Left forelimb (tissue), 1 donor: ENCODE measurements at places on chromosomes 1 and 21.

DNA sequence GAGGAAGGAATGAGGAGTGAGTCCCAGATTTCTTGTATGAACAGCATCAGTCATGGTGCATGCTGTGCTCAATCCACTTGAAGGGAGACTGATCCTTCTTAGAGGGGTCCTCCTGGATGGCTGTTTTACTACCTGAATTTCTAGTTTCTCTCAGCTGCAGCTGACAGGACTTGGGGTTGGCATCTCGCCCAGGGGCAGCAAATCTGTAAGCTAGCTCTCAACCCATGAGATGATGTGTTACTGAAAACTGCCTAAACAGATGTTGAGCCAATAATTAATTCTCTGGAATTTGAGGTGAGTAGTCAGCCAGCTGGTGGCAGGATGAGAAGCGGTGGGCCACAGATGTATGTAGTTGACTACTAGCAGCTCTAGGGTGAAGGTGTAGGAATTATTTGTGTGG lies 19.6 kb downstream of the BACH1 start:
- no peak for DNase-seq

GRCh38 chr1:119308130-119308700 lies 60.4 kb upstream of the HAO2 start:
- no peak for DNase-seq

- no peak for DNase-seq
Measured at GRCh38 chr1:114092186-114093062, 61.2 kb downstream of the SYT6 start.

DNA sequence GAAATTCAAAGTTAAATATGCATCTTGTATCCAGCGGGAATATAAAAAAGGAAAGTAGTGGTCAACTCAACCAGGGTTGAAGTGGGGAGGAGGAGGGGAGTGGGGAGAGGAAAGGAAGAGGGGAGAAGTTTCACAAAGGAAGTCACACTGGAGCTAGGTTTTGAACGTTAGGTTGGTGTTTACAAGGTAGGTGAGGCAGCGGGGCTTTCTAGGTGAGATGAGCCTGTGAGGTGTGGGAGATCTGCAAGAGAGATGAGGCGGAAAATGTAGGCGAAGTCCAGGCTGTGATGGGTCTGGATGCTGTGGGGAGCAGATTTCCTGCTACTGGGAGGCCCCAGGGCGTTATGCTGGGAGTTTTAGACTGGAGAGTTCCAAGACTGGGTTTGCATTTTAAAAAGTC lies 36.1 kb upstream of the IL20 start:
- DNase-seq = no peak

- DNase-seq = no peak
Measured at GRCh38 chr1:66271904-66272254, 262.1 kb upstream of the SGIP1 start.

- no peak for DNase-seq
Measured at GRCh38 chr1:94524531-94524930, 17.0 kb downstream of the F3 start.

GRCh38 chr1:27527223-27527889 lies 37.4 kb upstream of the WASF2 start:
- DNase-seq = peak; percentile 87

DNA sequence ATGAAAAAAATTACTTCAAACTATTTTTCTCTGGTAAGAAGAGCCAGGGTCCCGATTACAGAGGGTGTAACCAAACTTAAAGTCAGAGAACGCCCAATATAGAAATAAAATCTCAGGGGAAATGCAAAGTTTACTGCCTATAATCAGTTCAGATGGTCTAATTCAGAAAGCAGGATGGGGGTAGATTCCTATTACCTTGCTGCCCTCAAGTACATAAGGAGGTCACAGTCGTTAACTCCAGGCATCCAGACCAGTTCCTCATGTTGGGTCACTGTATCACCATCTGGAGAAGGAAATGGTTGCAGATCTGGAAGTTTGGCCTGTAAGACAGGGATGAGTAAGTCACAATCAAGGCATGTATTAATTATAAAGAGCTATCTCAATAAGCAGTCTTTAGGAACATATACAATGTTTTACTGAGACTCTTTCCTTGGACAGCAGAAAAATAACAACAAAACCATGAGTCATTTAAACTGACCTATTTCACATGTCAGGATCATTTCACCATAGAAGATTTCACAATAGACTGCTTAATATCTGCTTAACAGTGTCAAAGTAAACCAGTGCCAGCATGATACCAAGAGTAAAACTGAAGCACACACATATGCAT lies 179.4 kb downstream of the SLC45A1 start:
- no peak for DNase-seq

DNA sequence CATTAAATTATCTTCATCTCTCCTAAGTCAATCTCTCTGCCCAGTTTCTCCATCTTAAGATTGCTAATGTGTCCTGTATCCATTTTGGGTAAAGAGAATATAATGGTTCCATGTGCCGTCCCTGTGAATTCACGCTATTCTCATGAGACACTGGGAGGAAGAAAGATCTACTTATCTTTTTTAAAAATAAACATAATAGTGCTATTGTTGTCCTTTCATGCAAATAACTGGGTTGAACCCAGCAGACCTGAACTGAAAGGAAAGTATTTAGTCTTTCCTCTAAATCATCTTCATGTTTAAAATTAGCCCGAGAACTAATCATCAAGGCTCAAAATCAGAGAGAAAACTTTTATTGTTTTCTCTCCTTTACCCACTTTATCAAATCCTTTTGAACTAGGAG lies 22.4 kb downstream of the SLAMF1 start:
- no peak for DNase-seq

DNA sequence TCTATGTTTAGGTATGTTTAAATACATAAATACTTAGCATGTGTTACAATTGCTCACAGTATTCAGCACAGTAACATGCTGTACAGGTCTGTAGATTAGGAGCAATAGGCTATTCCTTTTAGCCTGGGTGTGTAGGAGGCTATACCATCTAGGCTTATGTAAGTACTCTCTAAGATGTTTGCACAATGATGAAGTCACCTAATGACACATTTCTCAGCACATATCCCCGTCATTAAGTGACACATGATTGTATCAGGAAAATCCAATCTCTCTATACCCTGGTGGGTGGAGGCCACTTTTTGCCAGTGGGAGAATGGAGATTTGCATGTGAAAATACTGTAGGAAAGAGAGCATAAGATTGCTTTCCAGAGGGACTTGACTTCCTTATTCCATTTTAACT lies 5.5 kb upstream of the TEDDM1 start:
- DNase-seq = no peak

DNA sequence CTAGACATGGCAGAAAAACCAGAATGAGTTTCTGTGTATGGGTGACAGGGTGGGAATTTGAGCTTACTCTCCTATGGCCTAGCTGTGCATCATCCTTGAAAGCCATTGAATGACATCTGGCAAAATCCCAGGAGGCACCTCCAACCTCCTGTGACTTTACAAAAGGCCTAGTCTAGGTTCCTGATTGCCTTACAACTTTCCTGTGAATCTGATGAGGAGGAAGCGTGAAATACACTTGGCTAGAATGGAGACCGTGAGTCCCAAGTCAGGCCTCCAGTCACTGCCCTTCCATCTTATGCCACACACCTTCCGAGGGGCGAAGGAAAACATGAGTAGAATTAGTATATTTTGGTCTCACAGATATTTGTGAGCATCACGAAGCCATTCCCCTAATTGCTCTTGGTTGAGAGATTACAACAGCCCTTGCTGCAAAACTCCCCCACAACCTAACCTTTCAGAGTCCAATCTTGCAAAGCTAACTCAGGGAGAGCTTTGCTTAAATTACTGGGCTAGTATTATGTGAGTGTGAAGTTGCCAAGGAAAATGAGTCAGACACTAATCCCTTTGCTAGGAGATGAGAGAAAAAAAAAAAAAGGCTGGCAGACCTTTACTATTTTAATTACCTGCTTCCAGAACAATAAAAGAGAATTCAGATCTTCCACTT lies 36.3 kb upstream of the PAXBP1 start:
- DNase-seq = no peak

DNA sequence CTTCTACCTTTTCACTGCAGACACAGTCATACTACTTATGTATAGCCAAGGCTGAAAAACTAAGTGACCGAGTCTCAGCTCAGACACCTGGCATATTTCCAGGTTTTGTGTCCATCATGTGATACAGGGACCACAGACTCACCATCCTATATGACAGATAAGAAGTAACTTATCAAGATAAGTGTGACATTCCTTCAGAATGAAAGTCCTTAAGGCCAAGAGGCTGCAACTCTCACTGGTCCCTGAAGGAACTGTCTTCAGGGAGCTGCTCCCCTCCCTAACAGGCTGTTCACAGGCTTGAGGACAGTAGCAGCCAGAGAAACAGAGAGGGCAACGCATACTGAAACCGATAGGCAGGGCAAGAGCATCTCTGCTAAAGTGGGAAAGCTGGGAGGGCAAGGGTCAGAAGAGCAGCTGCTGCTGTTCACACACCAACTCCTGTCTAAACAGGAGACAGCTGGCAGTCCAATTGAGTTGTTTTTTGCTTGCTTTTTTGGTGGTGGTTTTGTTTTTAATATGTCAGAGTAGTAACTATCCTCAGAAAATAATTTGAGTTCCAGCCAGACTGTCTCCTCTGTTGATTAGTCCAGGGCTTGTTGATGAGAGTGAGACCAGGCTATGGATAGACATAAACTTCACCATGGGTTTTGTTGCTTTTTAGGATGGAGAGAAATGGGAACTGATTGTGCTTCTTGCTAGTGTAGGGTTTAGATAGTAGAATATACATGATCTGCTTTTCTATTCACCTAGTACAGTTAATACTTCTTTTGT lies 67.7 kb downstream of the MACF1 start:
- no peak for DNase-seq

DNA sequence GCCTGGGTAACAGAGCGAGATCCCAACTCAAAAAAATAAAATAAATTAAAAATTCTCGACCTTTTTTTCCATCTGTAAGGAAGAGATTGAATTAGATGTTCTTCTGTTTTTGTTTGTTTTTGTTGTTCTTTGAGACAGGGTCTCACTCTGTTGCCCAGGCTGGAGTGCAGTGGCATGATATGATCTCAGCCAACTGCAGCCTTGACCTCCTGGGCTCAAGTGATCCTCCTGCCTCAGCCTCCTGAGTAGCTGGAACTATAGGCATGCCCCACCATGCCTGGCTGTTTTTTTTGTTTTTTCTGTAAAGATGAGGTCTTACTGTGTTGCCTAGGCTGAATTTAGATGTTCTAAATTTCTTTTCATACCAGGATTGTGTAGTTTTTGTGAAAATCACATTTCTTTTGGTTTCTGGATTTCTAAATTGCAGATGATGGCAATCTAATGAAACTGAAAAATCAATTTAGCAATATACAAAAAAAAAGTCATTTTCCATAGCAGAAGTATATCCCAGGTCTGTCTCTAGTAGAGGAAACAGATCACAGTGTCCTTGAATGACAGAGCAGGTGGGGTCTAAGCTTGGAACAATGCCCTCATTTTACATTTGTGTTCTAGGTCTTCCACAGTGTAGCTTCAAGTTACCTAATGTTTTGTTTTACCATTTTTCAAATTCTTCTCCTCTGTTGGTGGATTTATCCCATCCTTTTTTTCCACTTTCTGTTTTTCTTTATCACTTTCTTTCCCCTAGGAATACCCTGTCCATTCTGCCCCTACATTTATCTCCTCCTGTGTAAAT lies 20.3 kb downstream of the ZYG11A start:
- no peak for DNase-seq

DNA sequence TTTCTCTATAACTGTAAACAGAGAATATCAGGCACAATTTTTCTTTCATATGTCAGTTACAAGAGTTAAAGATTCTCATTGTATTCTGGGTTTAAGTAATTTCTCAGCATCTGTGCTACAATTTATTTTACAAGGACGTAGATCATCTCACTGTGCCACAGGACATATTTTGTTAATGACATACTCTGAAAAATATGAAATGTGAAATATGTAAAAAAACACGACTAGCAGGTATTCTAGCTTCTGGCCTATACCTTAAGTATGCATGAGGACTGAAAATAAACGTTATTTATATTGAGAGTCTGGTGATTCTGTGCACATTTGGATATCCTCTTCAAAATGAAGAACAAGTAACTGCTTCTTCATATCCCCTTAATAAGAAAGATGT lies 308.8 kb downstream of the BRINP3 start:
- no peak for DNase-seq

- no peak for DNase-seq
Measured at GRCh38 chr21:35850029-35850428, 210.3 kb downstream of the SETD4 start.

- no peak for DNase-seq
Measured at GRCh38 chr1:215603319-215603718, 36.2 kb downstream of the KCTD3 start.

GRCh38 chr1:21763236-21763635 lies 19.7 kb downstream of the USP48 start:
- no peak for DNase-seq

GRCh38 chr1:180168786-180169639 lies 14.3 kb downstream of the QSOX1 start:
- peak; percentile 60 for DNase-seq

DNA sequence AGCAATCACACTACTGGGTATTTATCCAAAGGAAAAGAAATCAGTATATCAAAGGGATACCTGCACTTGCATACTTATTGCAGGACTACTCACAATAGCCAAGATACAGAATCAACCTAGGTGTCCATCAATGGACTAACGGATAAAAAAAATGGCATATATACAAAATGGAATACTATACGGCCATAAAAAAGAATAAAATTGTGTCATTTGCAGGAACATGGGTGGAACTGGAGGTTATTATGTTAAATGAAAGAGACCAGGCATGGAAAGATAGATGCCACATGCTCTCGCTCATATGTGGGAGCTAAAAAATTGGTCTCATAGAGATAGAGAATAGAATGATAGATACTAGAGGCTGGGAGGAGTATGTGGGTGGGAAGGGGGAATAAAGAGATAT lies 29.3 kb upstream of the CAP1 start:
- DNase-seq = no peak

GRCh38 chr1:101219924-101220870 lies 16.6 kb upstream of the S1PR1 start:
- no peak for DNase-seq

- peak; percentile 48 for DNase-seq
Measured at GRCh38 chr1:30407865-30408580, 315.4 kb downstream of the MATN1 start.

GRCh38 chr1:162471290-162471853 lies 26.2 kb upstream of the UHMK1 start:
- no peak for DNase-seq

GRCh38 chr1:190908691-190909090 lies 431.0 kb upstream of the BRINP3 start:
- no peak for DNase-seq

GRCh38 chr1:162682013-162682419 lies 49.8 kb downstream of the DDR2 start:
- no peak for DNase-seq

- DNase-seq = no peak
Measured at GRCh38 chr21:44869781-44870747, 3.4 kb downstream of the PTTG1IP start.

GRCh38 chr1:21175324-21175669 lies 1.4 kb downstream of the EIF4G3 start:
- no peak for DNase-seq

DNA sequence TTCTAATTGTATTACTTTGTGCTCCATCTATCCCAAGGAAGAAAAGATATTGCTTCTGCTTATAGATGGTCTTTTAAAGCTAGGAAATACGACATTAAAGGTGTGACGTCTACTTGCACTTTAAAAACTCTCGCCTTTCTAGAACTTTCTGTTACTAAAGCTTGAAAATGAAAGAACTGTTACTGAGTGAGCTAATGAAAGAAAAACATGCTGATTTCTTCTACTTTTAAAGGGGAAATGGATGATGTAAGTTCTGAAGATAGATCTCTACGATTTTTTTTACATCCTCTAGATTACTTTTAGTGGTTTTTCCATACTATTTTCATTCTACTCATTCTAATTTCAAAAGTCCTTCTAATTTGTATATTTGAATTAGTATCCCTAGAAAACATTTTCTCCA lies 387.5 kb downstream of the USP25 start:
- no peak for DNase-seq
